Right lung (tissue), 10 donors: ENCODE measurements at places on chromosomes 2 and 18. TPM values are rescaled to one million over a fixed set of nuclear protein-coding genes. Genes with fewer than 3 reads are reported as not detected.

Gene FRZB
- polyA plus RNA-seq = 4.0 TPM

- DNase-seq = no peak
These were observed 777 bp upstream of the C18orf32 start for GRCh38 chr18:49487711-49488310.

Gene REG3A
- not detected for polyA plus RNA-seq

Gene CCNT2
- polyA plus RNA-seq = 100 TPM

- DNase-seq = no peak
These were observed 11.1 kb upstream of the RBFA start for GRCh38 chr18:80023173-80023572.

- no peak for DNase-seq
These were observed 75.6 kb upstream of the ID2 start for GRCh38 chr2:8606226-8606625.

DNA sequence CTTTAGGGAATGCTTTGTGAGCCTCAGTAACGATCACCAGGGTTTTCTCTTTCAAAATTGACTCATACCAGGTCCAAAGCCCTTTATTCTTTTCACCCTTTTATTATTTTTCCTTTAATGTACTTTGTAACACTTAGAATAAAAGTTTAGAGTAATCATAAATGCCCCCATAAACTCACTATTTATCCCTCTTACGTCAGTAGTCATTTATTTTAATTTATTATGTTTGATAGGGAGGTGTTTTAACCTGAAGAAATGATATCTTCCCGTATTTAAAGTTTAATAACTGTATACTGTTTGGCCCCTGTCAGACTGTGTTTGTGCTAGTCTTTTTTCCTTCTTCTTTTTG, 1.1 kb downstream of the TWSG1 start:
- DNase-seq = no peak

DNA sequence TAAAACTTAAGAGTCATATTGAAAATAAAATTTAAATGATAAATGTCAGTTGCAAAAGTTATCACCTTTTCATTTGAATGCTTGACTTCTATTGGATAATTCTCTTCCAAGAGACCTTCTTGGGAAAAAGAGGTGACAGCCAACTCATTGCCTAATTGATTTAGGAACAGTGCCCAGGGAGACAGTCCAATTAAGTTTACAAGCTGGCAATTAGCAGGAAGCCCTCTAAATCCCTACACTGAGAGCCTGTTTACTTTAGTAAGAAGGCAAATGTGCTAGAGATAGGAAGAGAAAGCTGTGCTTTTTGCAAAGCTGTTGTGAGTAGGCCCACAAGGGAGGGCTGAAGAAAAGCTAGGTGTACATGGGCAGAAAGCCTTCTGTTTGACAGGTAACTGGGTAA, 189.1 kb downstream of the WDPCP start:
- DNase-seq = no peak

DNA sequence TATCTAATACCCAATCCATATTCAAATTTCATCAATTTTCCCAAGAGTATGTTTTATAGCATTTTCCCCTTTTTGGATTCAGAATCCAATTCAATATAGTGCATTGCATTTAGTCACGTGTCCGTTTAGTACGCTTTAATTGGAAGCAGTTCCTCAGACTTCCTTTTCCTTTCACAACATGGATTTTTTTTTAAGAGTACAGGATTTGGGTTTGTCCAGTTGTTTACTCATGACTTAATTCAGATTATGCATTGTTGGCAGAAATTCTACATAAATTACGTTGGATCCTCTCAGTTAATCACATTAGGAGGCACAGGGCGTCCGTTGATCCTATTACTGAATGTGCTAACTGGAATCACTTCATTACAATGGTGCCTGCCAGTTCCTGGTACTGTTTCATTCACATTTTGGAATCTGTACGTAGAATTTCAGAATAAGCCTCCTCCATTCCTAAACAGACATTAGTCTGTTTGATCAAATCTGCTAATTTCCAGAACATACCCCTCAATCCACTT, 70.0 kb upstream of the ATIC start:
- DNase-seq = no peak

GRCh38 chr2:168603439-168603961, 147.4 kb downstream of the CERS6 start:
- no peak for DNase-seq

Gene CPLX4
- polyA plus RNA-seq = not detected

Gene ATP6V1C2
- 3.5 TPM for polyA plus RNA-seq

Gene CMPK2
- polyA plus RNA-seq = 4.0 TPM

Gene G6PC2
- 0.09 TPM for polyA plus RNA-seq
